ENCODE measurements at places on chromosomes 11 and 22.

DNA sequence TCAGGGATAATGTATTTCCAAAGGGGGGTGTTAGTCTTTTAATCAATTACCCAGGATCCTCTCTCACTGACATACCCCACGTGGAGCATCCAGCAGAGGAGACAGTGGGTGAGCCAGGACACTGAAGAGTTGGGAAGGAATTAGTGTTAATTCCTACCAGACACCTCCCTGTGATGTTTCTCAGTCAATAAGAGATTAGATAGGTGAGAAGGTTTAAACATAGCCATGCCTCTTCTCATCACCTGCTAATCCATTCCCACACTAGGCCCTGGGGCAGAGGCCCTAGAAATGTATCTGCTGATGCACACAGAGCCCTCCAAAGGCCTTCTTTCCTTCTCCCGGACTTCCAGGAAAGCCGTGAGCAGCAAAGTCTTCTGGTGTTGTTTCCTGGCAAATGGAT lies 363.6 kb upstream of the LARGE1 start:
- DNase-seq: no peak

- DNase-seq: no peak
Measured at GRCh38 chr11:57008373-57008772, 19.7 kb downstream of the OR5AK2 start.

- DNase-seq: no peak
Measured at GRCh38 chr22:35426801-35427140, 26.8 kb downstream of the MCM5 start.

DNA sequence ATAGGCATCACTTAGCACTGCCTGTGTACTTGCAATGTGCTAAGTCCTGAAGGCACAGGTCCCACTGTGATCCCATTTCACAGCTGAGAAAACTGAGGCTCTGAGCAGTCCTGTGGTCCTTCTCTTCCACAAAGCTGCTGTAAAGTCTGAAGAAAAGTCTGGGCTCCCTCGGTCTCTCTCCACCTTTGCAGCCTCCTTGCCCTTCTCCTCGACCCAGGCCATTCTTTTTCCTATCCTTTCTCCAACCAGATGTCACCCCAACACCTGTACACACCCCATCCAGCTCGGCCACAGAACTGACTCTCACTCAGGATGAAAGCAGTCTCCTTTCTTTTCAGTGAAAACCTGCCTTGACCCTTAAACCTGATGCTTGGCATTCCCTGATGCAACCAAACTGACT lies 42.6 kb upstream of the SYT13 start:
- DNase-seq: no peak

GRCh38 chr22:41290262-41291221 lies 4.6 kb upstream of the RANGAP1 start:
- no peak for DNase-seq

- peak; percentile 50 for DNase-seq
Measured at GRCh38 chr11:62402226-62402959, 16.4 kb upstream of the SCGB1A1 start.

- DNase-seq: no peak
Measured at GRCh38 chr11:113831314-113831713, 44.1 kb downstream of the USP28 start.

DNA sequence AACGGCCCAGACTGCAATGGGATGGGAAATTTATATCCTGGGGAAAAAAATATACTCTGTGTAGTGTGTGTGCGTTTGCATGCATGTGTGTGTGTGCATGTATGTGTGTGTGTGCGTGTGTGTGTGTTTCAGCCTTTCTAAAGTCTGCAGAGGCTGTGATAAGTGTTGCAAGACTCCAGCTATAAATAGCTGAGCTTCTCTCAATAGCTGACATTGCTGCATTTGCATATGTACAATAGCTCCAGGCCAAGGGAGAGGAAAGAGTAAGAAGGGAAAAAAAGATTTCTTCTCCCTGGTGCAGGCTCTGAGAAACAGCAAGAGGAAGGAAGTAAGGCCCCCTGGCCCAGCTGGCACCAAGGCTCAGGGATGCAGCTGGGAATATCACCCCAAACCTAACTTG lies 483.0 kb downstream of the MN1 start:
- DNase-seq: no peak

DNA sequence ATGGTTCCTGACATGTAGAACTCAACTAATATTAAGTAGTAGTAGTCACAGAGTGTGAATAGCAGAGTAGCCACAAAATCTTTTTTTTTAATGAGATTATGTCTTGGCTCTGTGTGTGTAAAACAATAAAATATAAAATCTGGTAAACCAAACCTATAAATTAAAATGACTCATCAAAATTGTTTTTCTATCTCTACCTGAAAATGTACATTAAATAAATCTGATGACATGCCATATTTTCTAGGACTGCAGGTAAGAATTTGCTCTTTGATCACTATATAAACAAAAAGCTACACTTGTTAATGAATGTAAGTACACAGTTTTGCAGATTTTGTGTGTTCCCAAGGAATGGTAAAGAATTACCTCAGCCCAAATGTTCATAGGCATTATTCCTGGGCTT lies 1231.5 kb downstream of the JRKL start:
- DNase-seq: no peak

- no peak for DNase-seq
Measured at GRCh38 chr11:95608093-95608492, 181.5 kb downstream of the FAM76B start.

DNA sequence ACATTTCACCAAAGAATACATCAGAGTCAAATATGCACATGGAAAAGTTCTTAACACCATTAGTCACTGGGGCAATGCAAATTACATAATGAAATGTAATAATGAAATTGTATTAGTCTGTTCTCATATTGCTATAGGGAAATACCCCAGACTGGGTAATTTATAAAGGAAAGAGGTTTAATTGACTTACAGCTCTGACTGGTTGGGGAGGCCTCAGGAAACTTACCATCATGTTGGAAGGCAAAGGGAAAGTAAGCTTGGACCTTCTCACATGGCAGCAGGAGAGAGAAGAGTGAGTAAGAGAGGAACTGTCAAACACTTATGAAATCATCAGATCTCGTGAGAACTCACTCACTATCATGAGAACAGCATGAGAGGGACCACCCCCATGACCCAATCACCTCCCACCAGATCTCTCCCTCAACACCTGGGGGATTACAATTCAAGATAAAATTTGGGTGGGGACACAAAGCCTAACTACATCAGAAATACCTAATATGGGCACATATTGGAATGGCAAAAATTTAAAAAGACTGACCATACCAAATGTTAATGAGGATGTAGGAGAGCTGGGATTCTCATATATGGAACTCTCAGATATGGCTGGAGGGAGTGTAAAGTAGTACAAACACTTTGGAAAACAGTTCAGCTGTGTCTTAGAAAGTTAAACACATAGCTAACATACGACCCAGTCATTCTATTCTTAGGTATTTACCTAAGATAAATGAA lies 65.1 kb upstream of the CD44 start:
- DNase-seq: no peak

GRCh38 chr11:92224407-92225124 lies at the start of gene FAT3:
Gene FAT3, plus strand, starts transcription at chr11:92224818. Its CDS starts 127,295 bp downstream, at chr11:92352113.
- DNase-seq: no peak

DNA sequence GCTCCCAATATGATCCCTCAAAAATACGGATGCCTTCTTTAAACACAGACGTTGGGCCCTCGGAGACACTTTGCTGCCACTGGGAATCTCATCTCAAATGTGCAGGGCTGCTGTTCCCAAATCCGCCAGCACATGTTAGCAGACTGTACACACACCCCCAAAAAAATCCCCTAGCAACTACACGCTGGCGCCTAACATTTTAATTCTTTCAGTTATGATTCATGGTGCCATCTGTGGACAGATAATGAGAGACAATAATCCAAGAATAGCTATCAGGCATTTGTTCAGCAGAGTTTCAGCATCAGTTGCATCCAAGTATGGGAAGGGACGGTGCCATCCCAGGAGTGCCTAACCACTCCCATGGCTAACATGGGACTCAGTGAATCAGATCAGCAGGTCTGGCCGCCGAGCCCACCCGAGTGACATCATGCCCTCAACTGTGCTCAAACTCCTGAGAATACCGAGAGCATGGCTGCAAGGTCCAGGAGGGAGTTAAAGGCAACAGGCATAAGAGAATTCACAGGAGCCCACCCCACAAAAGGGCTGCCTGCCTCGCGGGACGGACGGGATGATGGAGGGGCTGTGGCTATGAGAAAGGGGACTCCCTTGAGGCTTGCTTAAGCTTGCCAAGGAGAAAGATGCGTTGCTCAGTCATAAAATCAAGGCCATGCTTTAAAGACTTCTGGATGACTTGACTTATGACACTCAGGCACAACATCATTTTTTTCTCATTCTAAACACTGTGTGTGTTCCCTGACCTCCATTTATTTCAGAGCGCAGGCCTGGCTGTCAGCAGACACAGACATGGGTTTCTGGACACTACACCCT lies 337.0 kb downstream of the SHANK2 start:
- no peak for DNase-seq

GRCh38 chr11:3905080-3905953 lies 49.9 kb downstream of the STIM1 start:
- peak; percentile 73 for DNase-seq

DNA sequence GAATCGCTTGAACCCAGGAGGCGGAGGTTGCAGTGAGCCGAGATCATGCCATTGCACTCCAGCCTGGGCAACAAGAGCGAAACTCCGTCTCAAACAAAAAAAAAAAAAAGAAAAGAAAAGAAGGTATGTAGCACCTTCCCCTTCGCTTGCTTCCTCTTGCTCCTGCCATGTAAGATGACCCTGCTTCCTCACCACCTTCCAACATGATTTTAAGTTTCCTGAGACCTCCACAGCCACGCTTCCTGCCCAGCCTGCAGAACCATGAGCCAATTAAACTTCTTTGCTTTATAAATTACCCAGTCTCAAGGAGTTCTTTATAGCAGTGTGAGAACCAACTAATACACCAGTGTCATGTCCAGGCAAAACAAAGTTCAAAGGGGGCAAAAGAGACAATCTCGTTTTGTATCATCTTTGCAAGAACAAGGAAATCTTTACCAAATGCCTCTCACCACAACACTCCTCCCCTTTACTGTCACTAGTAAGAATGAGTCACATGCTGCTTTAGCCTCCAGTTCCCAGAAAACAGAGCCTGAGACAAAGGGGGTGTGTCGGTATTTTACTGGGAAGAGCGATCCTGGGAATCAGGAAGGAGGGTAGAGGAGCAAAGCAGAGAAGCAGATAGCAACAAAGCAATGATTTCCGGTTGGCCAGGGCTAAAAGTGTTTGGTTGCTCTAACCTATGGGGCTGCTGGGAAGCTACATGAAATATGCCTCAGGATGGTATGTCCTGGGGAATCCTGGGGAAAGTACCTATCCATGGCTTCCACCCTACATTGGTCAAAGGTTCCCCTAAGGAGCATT lies 10.5 kb upstream of the MCHR1 start:
- no peak for DNase-seq

DNA sequence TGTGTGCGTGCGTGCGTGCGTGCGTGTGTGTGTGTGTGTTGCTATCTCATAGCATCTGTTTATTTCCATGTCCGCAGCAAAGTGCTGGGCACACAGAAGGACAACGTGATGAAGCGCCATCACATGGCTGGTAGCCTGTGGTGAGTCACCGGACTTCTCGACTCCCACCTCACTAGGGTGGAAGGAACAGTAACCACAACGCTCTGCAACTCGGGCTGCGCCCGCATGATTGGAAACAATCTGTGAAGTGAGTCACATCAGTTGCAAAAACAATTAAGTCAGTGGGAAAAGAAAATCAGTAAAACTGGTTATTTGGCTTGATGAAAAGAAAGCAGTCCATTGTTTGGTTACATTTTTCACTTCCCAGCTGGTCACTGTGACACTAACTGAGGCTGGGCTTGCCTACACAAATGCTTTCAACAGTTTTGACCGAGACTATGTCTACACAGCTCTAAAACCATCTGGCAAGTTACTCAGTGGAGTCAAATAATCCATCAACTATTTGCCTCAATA lies 437.3 kb upstream of the CADM1 start:
- no peak for DNase-seq

DNA sequence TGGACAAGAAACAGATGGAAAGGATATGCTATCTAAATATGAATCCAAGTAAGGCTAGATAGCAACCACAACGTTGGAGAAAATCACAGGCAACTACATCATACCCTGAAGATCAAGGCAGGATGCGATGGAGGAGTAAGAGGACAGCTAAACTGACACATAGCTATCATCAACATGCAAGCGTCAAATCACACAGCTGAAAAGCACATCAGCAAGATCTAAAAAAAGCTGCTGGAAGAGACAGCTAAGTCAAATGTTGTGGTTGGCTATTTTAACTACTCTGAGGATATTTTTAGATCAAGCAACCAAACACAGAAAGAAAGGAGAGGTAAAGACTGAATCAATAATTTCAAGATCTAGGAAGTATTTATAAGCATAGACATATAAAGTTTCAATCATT lies 466.9 kb downstream of the BRD1 start:
- DNase-seq: no peak

- no peak for DNase-seq
Measured at GRCh38 chr11:111918390-111919256, at the start of gene C11orf52. Gene C11orf52, plus strand, starts transcription at chr11:111918913. Its CDS starts 60 bp downstream, at chr11:111918973.

DNA sequence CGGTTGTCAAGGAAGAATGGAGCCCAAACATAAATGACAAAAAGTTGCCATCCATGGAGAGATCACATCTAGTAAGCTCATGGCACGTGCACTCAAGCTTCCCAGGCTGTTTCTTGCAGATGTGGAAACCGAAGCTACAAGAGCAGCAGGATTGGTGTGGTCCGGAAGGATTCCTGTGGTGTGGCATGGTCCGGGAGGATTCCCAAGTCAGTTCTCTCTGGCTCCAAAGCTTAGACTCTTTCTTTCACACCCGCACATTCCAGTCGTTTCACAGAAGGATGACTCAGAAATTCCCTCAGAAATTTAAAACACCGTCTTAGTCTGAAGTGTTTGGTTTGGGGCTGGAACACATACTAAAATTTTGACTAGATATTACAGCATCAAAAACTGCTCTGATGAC lies 78.0 kb upstream of the DRD2 start:
- DNase-seq: no peak

- DNase-seq: no peak
Measured at GRCh38 chr11:5807580-5807979, 1.1 kb upstream of the OR52N2 start.

DNA sequence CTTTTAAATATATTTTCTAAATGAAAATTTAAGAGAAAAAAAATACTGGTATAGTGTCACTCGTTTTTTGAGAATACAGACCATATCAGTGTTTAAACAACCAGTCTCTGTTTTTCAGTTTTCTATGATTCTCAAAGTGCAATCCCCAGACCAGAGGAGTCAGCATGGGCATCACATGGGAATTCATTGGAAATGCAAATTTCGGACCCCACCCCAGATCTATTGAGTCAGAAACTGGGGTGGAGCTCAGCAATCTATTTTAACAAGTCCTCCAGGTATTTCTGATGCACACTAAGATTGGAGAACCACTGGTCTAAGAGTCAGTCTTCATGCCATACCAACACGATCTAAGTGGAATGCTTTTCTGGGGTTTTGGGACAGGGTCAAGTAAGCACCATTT lies 66.1 kb downstream of the FAR1 start:
- no peak for DNase-seq

GRCh38 chr22:31695423-31695822 lies 33.4 kb upstream of the PISD start:
- no peak for DNase-seq

- no peak for DNase-seq
Measured at GRCh38 chr22:45376703-45377102, 36.7 kb downstream of the SMC1B start.

All from CD4-positive, alpha-beta memory T cell (primary cell).